CD4-positive, CD25-positive, alpha-beta regulatory T cell (primary cell): ENCODE measurements at places on chromosomes 4 and X.

GRCh38 chr4:80107374-80107773 is 34.3 kb upstream of the ANTXR2 start:
- DNase-seq, result no peak

GRCh38 chr4:78468272-78468671 is 83.3 kb upstream of the ANXA3 start:
- no peak for DNase-seq

- no peak for DNase-seq
These were observed 78.7 kb downstream of the WDFY3 start for GRCh38 chr4:84887824-84888223.

DNA sequence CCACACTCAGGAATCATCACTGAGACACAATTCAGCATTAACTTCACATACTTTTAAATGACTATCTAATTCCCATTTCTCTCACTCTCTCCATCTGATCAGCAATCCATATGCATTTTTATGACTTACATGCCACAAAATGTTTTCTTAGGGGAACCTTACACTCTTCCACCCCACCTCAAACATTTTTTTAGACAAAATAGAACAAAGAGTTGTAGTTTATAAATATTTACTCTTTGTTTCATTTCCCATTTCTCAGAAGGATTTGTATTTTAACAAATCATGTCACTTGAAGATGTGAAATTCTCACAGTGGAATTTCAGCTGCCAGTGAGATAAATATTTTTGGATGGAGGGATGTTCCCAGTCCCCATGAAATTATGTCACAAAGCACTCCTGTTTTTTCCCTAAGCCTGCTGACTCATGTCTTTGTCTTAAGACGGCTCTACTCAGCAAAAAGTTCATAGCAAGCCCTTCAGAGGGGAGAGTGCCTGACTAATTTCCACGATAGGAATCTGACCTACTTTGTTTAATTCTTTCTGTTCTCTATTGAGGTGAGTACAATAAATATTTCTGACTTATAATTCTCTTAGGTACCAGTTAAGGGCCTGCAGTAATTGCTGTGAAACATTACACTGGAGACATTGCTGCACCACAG is 257.7 kb downstream of the THOC2 start:
- DNase-seq, result no peak
